HS-27A (cell line): ENCODE measurements at places on chromosomes 13 and 19.
A peak's percentile ranks its signal among the peaks of the same experiment; 100 is the strongest.

DNA sequence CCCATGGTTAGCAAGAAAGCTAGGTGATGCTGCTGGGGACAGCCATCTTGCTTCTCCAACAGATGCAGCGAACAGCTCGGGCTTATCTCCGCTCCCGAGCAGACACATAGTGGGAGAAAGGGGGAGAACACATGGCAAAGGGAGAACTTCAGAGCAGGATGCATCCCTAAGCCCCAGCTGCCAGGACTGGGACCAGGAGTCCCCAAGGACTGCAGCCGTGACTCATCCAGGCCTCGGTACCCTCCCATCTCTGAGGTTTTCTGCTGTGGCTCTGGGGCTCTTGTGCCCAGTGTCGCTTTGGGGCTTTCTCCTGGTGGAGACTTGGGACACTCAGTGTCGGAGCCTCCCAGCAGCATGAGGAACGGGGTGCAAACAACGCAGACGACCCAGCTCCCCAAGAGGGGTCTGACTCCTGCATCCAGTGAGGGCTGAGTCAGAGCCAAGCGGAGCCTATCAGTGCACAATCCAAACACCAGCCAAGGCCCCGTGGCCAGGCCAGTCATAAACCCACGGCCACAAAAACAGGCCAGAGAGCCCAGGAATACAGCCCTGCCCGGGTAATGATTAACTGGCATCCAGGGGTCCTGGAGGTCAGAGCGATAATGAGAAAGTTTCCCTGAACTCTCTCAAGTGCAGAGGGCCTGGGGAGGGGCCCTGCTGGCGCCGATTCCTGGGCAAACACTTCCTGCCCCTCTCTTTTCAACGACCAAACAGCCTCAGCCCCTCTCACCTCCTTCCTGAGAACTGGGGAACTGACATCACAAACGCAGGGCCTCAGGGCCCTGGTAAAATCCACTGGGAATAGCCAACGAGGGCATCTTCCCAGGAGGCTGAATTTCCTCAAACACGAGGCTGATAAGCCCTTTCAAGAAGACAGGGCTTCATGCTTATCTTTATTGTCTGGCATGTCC is 202.9 kb downstream of the USP12 start:
- DNase-seq: peak; percentile 19

- no peak for DNase-seq
Measured at GRCh38 chr13:34162544-34162933, 344.6 kb downstream of the RFC3 start.

DNA sequence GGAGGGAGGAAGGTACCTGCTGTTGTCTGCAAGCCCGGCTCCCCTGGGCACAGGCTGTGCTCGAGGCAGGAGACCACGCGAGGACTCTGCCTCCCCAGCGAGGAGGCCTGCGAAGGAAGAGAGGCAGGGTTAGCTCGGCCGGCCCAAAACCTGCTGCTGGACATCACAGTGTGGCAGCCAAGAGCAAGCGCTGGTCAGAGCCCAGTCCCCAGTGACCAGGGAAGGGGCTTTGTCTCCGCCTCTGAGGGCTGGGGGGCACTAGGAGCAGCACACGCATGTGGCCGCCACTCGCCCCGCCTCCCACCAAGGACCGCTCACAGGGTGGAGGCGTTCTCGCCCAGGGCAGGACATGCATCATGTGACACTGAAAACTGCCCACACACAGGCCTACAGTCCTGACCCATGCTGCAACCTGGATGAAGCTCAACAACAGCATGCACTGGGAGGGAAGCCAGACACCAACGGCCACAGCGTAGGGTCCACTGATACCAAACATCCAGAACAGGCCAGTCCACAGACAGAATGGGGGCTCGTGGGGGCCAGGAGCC is 8.5 kb downstream of the MIER2 start:
- no peak for DNase-seq

GRCh38 chr13:76538004-76538403 is 348.2 kb downstream of the KCTD12 start:
- no peak for DNase-seq

GRCh38 chr13:48784916-48785548 is 131.3 kb downstream of the CYSLTR2 start:
- DNase-seq: no peak

- peak; percentile 97 for DNase-seq
Measured at GRCh38 chr19:44164673-44165512, at the start of gene ZNF226. TSS of gene ZNF226 (plus strand) at chr19:44165100. CDS start at chr19:44170081, 4,981 bp downstream.

DNA sequence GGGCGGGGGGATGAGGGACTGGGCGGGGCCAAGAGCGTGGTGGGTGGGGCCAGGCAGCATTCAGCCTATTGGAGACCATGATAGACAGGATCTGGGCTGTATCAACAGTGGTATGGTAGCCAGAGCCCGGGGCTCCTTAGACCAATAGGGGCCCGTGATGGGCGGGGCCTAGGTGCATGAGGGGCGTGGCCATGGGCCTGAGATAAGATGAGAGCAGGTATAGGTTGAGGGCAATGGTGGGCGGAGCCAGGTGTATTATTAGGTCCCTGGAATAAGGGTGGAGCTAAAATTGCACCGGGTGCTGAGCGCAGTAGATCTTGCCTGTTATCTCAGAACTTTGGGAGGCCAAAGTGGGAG is 5.3 kb downstream of the ABCA7 start:
- DNase-seq: no peak

DNA sequence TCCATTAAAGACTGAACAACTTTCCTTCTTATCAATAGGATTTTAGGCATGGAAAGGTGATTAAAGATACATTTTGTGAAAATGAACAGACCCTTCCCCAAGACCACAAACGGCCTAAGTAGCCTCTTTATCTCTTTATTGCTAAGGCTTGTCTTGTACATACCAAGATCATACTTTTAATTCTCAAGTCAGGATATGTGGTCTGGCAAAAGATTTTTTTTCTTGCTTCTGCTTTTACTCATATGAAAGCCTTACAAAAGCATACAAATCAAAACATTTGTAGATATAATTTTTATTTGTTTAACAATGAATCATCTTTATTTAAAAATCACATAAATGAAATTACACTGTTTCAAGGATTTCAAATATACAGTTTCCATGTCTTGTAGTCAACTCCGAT is 35.8 kb downstream of the TGDS start:
- no peak for DNase-seq

DNA sequence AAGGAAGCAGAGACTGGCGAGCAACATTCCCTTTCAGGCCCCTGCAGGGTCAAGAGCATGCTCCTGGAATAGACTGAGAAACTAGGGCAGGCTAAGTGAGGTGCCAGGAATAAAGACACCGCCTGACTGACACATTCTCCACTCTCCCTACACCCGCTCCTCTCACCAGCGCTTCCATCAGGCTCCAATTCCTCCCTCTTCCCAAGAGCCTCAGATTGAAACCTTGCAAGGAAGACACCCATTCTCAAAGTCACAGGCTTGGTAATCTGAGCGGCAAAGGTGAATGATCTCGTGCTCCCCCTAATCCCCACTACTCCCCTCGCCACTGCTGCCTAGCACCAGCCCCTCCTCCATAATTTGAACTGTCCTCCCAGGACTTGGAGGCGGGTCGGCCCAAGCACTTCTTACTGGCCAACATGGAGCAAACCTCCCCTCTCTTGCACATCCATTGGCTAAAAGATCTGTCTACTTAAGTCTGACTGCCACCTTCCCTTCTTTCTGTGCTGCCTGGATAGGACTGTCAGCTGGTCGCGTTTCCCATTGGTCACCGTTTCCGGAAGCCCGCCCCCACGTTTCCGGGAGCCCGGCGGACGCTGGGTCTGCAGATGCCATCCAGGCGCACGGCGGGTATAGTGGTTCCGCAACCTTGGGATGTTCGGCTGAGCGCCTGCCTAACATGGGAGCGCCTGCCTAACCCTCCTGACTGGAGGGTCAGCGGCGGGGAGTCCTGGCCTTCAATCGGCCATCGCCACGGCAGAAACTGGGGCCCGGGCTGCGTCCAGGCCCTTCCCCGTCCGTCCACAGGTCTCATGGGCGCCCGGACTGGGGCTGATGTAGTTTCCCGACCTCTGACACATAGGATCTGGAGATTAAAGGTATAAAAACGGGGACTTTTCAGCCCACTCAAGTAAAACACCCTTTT is 33.6 kb downstream of the ZNF383 start:
- DNase-seq: no peak
